ENCODE measurements at places on chromosomes 5 and 9. TPM values are rescaled to one million over a fixed set of nuclear protein-coding genes. Genes with fewer than 3 reads are reported as not detected.
A peak's percentile ranks its signal among the peaks of the same experiment; 100 is the strongest.

DNA sequence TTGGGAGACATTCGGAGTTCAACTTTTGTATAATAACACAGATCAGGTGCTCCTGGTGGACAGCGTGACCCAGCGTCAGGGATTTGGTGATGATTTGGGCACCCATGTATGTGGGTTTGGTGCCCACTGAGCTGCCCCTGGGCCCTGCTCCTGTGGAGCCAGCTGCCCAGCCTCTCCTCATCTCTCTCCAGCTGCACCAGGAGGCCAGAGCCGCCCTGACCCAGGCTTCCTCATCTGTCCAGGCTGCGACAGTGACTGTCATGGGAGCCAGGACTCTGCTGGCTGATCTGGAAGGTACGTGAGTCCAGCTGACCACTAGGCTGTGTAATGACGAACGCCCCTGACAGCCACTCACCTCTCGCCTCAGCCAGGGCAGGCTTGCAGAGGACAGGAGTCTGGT lies 14.5 kb upstream of the AIF1L start:
- DNase-seq, result no peak

GRCh38 chr5:172505845-172506244 lies 51.5 kb upstream of the SH3PXD2B start:
- DNase-seq, result no peak

GRCh38 chr5:33161421-33161820 lies 279.3 kb upstream of the TARS1 start:
- no peak for DNase-seq

GRCh38 chr9:87886210-87886932 lies 3.7 kb downstream of the SPATA31E1 start:
- no peak for DNase-seq

Gene CCDC192
- total RNA-seq, result not detected

DNA sequence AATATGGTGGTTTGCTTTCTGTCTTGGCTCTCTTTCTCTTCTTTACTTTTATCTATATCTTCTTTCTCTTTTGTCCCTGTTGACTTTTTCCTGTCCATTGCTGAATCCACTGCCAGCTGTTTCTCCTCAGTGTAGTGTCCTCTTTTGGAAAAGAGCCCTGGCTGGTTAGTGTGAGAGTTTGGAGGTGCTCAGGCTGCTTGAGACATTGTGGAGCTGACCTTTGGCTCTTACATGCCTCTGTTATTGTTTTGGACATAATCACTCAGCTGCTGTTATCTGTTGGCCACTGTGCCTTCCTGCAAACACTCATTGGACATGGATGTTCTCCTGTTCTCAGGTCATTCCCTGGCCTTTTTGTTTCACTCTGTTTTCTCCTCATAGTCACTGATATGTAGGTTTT lies 295.4 kb upstream of the RIOK2 start:
- no peak for DNase-seq

Gene ZFP37
- 2.1 TPM for total RNA-seq

- DNase-seq, result no peak
Measured at GRCh38 chr5:35066260-35066795, 18.6 kb upstream of the AGXT2 start.

- DNase-seq, result no peak
Measured at GRCh38 chr5:59840200-59840601, 53.3 kb downstream of the PDE4D start.

Gene PCDH12
- 0.31 TPM for total RNA-seq

- DNase-seq, result peak; percentile 95
Measured at GRCh38 chr9:70413799-70414775, at the start of gene KLF9. Gene KLF9 (minus strand): TSS chr9:70414657. CDS start chr9:70413363, 1,294 bp downstream.

Gene KCNT1
- not detected for total RNA-seq

Gene HSD17B4
- total RNA-seq, result 63.1 TPM

DNA sequence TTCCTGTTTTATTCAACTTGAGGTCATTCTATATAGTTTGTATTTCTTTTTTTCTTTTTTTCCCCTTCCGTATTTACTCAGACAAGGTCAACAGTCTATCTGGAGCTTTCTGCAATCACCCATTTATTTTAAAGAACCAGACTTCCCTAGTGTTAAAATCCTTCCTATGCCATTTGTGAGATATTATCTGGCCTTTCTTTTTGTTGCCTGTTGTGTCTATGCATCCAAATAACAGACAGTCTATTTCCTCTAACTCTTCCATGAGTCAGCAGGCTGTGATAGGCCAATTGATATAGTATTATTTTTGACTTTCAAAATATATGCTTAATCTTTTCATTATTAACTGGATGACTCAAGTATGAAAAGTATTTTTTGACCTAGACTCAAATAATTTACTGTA lies 291.2 kb upstream of the PTPRD start:
- no peak for DNase-seq

- DNase-seq, result no peak
Measured at GRCh38 chr5:179624841-179625271, 1.4 kb upstream of the HNRNPH1 start.

- no peak for DNase-seq
Measured at GRCh38 chr9:124449381-124450151, 685 bp upstream of the ADGRD2 start.

DNA sequence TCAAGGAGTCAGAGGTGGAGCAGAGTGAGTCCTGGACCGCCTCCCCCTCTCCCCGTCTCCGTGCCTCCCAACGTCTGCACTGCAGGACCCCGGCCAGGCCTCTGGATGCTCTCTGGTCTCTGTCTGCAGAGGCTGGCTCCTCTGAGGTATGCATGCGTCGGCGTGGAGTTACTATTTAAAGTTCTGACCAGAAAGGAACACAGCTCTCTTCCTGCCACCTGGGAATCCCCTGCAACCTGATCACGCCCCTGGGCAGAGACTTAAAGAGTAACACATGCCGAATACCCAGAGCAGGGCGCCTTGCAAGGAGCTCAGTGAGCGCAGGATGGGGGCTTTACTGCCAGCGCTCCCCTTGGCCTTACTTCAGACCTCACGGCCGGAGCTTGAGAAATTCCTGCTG lies 16.0 kb downstream of the ANXA6 start:
- peak; percentile 70 for DNase-seq

DNA sequence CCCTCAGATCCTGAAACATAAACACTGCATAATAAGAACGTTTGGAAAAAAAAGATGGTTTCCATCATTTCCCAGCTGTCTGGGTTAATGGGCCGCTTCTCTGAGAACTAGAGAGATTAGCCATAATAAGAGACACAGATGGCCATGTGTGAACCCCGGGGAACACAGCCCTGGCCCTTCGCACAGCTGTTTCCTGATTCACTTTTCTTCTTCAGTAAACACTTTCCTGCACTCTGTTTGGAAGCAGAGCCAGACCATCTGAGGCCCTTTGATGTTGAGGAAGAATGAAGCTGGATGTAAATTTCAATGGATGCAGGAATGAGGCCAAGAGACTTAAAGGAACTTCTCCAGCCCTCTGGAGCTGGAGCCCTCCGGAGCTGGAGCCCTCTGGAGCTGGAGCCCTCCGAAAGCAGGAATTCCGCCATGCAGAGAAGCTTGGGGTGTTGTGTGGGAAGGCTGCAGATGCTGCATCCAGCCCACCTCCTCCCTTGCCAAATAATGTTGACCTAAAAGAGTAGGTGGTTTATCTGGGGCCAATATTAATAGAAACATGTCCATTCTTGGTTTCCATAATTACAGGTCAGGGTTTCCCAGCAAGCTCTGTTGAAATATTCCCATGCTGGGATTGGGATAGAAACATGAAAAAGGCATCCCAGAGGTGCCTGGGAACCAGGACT lies 218.9 kb downstream of the NXNL2 start:
- no peak for DNase-seq

Gene HTR1A
- not detected for total RNA-seq

Gene LOX
- not detected for total RNA-seq

- no peak for DNase-seq
Measured at GRCh38 chr5:80920333-80920732, 39.8 kb upstream of the RASGRF2 start.

Gene C9orf50
- total RNA-seq, result 0.31 TPM

Gene RAB3C
- total RNA-seq, result not detected

- no peak for DNase-seq
Measured at GRCh38 chr5:109868737-109869136, 179.0 kb downstream of the MAN2A1 start.

- no peak for DNase-seq
Measured at GRCh38 chr5:146919304-146919703, 40.7 kb upstream of the PPP2R2B start.

- no peak for DNase-seq
Measured at GRCh38 chr5:128199104-128199503, 115.5 kb downstream of the SLC12A2 start.

Gene PAPPA
- total RNA-seq, result not detected

Gene PCDHB12
- not detected for total RNA-seq

- no peak for DNase-seq
Measured at GRCh38 chr5:108461628-108462367, 79.9 kb upstream of the FBXL17 start.

Gene ANKRD18A
- 8.4 TPM for total RNA-seq

Gene MAN2A1
- total RNA-seq, result 47.4 TPM

DNA sequence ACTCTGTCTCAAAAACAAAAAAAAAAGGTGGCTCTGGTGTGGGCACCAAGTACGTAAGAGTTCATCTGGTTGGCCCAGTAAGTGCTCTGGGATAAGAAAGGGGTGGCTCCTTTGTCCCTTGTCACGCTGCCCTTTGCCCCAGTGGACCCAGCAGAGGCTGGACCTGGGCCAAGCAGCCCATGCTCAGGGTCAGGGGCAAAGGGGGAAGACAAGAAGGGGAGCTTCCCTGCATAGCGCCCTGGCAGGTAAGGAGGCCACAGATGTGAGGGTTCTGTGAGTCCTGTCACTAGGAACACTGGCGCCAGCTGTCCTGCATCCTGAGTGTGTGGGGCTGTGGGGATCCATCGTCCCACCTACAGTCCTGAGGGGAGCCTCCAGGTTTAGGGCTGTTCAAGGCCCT lies 65.3 kb downstream of the GADD45G start:
- DNase-seq, result no peak

Gene FAM193B
- total RNA-seq, result 105 TPM
